ENCODE measurements at places on chromosomes 1 and 21. TPM values are rescaled to one million over a fixed set of nuclear protein-coding genes. Genes with fewer than 3 reads are reported as not detected.

GRCh38 chr21:28832013-28832714 is 160.5 kb downstream of the LTN1 start:
- DNase-seq = no peak
- H3K27ac ChIP-seq = no peak overlapping the region
- H3K4me3 ChIP-seq = no peak overlapping the region
- no peaks in the 10 kb centered on the region for H3K36me3 ChIP-seq
- no peaks in the 10 kb centered on the region for H3K27me3 ChIP-seq
- no peaks in the 10 kb centered on the region for H3K4me1 ChIP-seq

DNA sequence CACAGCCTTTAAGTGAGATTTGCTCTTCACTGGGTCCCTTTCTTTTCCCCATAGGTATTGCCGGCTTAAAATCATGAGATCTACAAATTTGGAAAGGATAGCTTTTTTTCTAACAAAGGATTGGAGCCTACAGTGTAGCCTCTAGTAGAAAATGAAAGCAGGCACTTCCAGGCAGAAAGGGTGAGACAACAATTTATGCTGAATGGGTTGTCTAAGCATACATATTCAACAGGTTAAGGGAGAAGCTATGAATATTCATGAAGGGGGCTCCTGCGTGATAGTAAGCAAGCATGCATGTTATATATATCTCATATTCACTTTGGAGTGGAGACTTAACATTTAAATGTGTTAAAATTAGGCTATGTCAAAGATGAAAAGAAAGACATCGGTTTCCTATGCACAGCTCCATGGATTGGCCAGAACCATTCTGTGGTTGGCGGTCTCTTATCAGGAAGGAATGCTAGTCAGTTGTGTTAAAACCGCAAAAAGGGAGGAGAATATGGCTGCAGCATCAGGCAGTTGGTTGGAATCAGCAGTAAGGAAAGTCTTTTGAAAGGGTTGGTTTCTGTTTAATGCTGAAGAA is 66.0 kb downstream of the VCAM1 start:
- no peak overlapping the region for H3K4me3 ChIP-seq
- DNase-seq = no peak
- no peaks in the 10 kb centered on the region for H3K36me3 ChIP-seq
- H3K27ac ChIP-seq = no peak overlapping the region
- no peaks in the 10 kb centered on the region for H3K27me3 ChIP-seq

- DNase-seq = no peak
- H3K36me3 ChIP-seq = no peaks in the 10 kb centered on the region
- no peak overlapping the region for H3K27ac ChIP-seq
- H3K4me1 ChIP-seq = no peaks in the 10 kb centered on the region
- no peak overlapping the region for H3K4me3 ChIP-seq
These were observed 396.6 kb downstream of the BRINP2 start for GRCh38 chr1:177567393-177567792.

- DNase-seq = no peak
- H3K4me3 ChIP-seq = no peak overlapping the region
- peaks cover 5% of the 10 kb centered on the region for H3K4me1 ChIP-seq
- no peaks in the 10 kb centered on the region for H3K27me3 ChIP-seq
- no peaks in the 10 kb centered on the region for H3K36me3 ChIP-seq
These were observed 11.9 kb downstream of the RPS6KA1 start for GRCh38 chr1:26541431-26541815.

DNA sequence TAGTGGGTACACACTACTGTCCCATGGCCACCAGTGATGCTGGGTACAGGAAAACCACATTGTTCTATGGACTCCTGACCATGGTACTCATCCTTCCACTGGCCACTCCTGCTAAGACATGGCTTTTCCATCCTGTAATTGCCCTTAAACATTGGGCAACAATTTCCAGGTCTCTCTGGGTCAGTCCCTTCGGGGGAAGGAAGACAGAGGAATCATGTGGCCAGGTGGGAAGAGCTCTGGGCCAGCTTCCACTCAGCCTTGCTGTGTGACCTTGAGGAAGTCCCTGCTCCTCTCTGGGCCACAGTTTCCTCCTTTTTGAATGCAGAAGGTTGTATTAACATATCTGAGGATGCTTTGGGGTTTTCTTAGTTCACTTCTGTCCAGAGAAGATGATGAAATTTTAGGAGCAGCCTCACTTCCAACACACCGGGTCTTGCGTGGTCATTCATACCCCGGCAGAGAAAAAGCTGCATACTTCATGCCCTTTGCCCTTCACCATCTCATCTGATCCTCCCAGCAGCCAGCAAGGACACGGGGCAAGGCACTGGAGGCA is 50.8 kb downstream of the SRRM1 start:
- H3K27ac ChIP-seq = peak overlapping the region; percentile 63
- no peak for DNase-seq
- no peaks in the 10 kb centered on the region for H3K27me3 ChIP-seq
- H3K4me1 ChIP-seq = no peaks in the 10 kb centered on the region
- no peak overlapping the region for H3K4me3 ChIP-seq

DNA sequence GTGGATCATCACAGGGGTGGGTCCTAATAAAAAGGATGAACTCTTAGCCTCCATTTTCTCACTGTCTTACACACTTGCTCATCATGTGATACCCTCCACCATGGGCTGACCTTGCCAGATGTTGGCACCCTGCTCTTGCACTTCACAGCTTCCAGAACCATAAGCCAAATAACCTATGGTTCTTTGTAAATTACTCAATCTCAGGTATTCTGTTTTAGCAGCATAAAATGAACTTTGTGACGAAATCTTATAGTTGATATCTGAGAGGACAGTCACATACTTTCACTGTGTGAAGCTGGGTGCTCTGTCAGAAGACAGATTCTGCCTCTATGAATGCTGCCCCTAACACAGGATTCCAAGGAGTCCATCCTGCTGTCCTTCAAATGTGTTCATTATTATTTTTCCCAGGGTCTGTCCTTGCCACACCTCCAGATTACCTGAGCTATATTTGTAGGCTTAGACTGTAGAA is 13.8 kb downstream of the DUSP10 start:
- no peaks in the 10 kb centered on the region for H3K27me3 ChIP-seq
- no peaks in the 10 kb centered on the region for H3K4me1 ChIP-seq
- DNase-seq = no peak
- no peak overlapping the region for H3K4me3 ChIP-seq
- no peaks in the 10 kb centered on the region for H3K36me3 ChIP-seq

- no peak overlapping the region for H3K27ac ChIP-seq
- H3K36me3 ChIP-seq = no peaks in the 10 kb centered on the region
- no peaks in the 10 kb centered on the region for H3K4me1 ChIP-seq
- DNase-seq = no peak
These were observed 11.6 kb downstream of the ZNF678 start for GRCh38 chr1:227574926-227575325.

- no peak for DNase-seq
- H3K27ac ChIP-seq = no peak overlapping the region
- no peaks in the 10 kb centered on the region for H3K36me3 ChIP-seq
- no peaks in the 10 kb centered on the region for H3K4me1 ChIP-seq
These were observed 69.7 kb downstream of the CC2D1B start for GRCh38 chr1:52296345-52296744.

DNA sequence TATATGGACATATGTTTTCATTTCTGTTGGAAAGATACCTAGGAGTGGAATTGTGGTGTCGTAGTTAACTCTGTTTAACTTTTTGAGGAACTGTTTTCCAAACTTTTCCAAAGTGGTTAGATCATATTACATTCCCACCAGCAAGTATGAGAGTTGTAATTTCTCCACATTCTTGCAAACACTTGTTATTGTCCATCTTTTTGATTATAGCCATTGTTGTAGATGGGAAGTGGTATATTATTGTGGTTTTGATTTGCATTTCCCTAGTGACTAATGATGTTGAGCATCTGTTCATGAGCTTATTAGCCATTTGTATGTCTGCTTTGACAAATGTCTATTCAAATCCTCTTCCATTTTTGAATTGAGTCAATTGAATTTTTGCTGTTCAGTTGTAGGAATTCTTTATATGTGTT is 19.8 kb downstream of the CAMTA1 start:
- H3K36me3 ChIP-seq = no peaks in the 10 kb centered on the region
- no peaks in the 10 kb centered on the region for H3K4me1 ChIP-seq

- H3K36me3 ChIP-seq = no peaks in the 10 kb centered on the region
- no peaks in the 10 kb centered on the region for H3K4me1 ChIP-seq
- no peaks in the 10 kb centered on the region for H3K27me3 ChIP-seq
- no peak for DNase-seq
- H3K4me3 ChIP-seq = peak overlapping the region; percentile 40
- no peak overlapping the region for H3K27ac ChIP-seq
These were observed 8.3 kb downstream of the TTLL10 start for GRCh38 chr1:1181938-1182410.

The PTGFRN gene
- total RNA-seq = 10.6 TPM

The CDC14A gene
- 16.5 TPM for total RNA-seq

The FCER1A gene
- 5.1 TPM for total RNA-seq

Data from breast epithelium (tissue), 4 donors.